H9 (cell line): ENCODE measurements at places on chromosomes 12 and 14. TPM values are rescaled to one million over a fixed set of nuclear protein-coding genes. Genes with fewer than 3 reads are reported as not detected.

KLRC3 gene
- not detected in 2 replicates for total RNA-seq

DNA sequence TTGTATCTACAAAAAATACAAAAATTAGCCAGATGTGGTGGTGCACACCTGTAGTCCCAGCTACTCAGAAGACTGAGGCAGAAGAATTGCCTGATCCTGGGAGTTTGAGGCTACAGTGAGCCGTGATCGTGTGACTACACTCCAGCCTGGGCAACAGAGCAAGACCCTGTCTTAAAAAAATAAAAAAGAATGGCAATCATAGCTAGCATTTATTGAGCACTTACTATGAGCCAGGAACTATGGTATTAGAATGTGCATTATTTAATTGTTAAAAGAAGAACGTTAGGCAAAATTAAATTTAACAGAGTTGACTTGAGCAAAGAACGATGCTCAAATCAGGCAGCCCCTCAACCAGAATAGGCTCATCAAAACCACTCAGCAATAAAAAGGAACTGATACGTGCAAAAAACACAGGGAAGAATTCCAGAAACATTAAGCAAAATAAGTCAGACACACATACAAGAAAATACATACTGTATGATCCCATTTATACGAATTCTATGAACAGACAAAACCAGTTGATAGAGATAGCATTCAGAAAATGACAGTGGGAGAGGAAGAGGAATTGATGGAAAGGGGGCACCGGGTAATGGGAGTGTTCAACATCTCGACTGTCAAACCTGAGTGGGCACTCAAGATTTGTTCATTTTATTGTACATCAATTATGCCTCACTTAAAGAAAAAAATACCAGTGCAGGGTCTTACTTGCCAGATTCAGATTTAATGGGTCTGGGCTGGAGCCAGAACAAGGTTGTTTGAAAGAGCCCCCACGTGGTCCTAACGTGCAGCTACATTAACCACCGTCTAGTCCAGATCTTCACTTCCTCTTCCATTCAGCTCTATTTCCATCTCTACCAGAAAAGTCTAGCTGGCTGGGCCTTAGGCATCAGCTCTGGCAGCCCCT is 8.0 kb downstream of the SCNN1A start:
- no peak overlapping the region for H3K4me3 ChIP-seq
- no peaks in the 10 kb centered on the region for H3K27me3 ChIP-seq
- H3K36me3 ChIP-seq: peaks cover 16% of the 10 kb centered on the region
- H3K4me1 ChIP-seq: peaks cover 10% of the 10 kb centered on the region; the same call in 1 of the 2 replicates
- DNase-seq: no peak

DNA sequence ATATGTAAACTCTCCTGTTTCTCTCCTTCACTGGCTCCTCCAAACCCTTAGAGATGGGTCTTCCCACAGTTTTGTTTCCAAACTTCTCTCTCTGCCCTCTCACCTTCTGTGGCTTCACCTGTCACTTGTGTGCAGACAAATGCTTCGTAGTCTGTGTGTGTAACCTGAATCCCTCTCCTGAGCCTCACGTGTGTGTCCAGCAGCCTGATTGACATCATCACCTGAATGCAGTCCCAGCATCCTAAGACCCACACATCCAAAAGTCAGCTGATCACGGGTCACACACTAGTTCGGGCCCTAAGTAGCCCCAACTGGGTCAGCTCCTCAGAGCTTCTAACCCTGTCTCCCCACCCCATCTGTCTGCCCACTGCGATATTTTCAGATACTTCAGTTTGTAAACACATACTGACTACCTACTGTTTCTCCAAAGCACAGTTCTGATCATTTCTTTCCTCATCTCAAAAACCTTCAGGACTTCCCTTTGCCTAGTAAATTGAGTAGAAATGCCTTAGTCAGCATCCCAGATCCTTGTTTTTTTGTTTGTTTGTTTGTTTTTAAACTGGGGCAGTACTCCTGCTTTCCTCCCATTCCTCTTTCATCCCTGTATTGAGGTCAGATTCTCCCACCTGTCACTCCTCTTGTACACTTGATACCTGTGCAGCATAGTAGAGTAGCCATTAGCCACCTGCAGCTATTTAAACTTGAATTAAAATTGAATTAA is 23.7 kb downstream of the FNTB start:
- H3K4me3 ChIP-seq: no peak overlapping the region
- no peak overlapping the region for H3K27ac ChIP-seq
- H3K27me3 ChIP-seq: no peaks in the 10 kb centered on the region

DNA sequence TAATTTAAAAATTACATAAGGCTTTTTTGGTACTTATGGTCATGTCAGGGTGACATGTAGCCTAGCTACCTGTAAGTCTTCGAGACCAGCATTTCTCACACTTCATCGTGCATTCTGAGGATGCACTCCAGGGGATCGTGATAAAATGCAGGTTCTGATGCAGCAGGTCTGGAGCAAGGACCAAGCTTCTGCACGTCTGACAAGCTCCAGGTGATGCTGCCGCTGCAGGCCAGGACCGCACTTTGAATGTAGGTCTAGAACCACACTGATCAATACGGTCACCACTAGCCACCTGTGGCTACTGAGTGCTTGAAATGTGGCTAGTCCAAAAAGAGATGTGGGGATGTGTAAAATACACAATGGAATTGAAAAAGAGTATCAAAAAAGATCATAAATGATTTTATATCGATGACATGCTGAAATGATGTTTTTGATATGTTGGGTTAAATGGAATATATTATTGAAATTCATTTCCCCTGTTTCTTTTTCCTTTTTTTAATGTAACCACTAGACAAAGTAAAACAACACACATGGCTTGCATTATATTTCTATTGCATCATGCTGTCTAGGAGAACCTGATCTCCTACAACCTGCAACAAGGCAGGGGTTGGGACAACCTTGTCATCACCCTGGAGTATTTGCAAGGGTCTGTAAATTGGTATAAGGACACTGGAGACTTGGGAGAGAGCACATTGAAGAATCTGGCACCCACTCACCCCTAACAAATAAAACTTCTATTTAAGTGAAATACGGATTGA is 142.4 kb downstream of the DPF3 start:
- no peak for DNase-seq
- H3K4me1 ChIP-seq: no peaks in the 10 kb centered on the region
- no peak overlapping the region for H3K27ac ChIP-seq
- no peaks in the 10 kb centered on the region for H3K27me3 ChIP-seq
